ENCODE measurements at places on chromosomes 12 and 14. TPM values are rescaled to one million over a fixed set of nuclear protein-coding genes. Genes with fewer than 3 reads are reported as not detected.

The SETD3 gene
- 41.3 TPM for polyA plus RNA-seq

The PELI2 gene
- polyA plus RNA-seq, result 10.7 TPM

DNA sequence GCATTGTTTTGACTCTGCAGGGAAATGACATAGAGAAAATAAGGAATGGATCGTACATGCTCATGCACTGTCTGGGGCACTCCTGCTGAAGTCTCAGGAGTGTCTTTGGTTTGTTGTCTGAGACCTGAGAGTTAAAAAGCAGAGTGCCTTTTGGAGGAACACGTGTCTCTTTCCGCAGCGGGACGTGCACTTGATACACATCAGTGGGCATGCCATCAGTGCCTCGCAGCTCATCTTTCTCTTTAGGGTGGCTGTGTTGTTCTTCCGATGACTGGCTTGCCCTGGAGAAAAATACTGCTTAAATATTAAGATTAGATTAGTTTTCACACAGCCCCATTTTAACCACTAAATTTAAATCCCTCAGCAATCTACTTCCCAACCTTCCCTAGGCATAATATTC is 835.9 kb downstream of the DIO2 start:
- DNase-seq, result no peak

The FIGNL2 gene
- polyA plus RNA-seq, result 1.5 TPM

DNA sequence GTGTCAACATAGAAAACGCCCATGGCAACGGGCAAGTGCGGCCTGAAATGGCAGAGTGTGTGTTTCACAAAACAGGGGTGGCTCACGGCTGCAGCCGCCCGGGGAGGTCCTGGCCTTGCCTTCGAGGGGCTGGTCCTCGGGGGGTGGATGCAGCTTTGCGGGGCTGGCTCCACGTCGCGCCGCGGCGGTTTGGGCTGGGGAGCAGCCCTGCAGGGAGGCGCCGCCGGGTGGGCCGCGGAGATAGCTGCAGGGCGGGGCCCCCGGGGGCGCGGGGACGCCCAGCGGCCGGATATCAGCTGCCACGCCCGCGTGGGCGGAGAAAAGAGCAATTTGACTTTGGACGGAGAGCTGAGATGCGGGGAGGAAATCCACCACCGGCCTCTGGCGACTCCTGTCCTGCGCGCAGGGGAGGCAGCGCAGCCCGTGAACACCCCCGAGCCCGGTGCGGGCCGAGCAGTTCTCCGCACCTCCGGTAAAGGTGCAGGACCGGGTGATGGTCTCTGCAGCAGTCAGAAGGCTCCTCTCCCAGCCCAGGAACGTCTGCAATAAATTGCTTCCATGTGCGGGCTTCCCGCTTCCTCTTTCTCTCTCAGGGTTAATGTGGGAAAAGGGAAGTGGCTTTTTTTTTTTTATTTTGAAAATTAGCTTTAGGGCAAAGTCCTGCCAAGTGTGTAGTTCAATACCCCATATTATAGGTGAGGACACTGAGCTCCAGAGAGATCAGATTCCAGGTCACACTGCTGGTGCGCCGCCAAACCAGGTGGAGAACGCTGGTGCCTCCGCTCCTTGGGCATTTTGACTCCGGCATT is 110.5 kb downstream of the ARF6 start:
- peak; percentile 83 for DNase-seq

DNA sequence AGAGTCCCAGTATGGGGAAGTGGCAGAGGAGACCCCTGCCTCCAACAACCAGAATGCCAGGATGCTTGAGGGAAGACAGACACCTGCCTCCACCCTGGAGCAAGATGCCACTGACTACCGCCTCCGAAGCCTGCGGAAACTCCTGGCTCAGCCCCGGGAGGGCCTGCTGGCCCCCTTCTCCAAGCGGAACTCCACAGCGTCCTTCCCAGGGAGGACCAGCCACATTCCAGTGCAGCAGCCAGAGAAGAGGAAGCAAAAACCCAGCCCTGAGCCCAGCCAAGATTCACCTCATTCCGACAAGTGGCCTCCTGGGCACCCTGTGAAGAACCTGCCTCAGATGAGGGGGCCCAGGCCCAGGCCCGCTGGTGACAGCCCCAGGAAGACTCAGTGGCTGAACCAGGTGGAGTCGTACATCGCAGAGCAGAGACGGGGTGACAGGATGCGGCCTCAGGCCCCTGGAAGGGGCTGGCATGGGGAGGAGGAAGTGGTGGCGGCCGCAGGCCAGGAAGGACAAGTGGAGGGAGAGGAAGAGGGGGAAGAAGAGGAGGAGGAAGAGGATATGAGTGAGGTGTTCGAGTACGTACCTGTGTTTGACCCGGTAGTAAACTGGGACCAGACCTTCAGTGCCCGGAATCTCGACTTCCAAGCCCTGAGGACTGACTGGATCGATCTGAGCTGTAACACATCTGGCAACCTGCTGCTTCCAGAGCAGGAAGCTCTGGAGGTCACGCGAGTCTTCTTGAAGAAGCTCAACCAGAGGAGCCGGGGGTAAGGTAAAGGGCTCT is 93.7 kb downstream of the B4GALNT3 start:
- DNase-seq, result no peak

DNA sequence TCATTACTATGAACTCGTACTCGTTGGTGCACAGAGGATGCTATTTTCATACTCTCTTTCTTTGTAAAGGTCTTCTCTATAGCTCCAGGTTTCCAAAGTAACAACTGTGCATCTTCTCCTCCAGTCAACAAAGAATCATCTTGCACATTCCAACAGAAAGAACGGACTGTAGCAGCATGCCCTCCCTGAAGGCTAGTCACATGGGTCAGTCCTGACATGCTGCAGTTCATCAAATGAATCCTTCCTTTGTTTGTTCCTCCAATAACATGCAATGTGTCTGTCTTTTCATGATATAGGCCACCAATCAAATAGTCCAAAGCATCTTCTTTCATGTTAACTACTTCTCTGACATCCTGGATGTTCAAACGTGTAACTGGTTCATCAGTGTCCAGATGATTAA is 42.9 kb downstream of the WDR89 start:
- no peak for DNase-seq

DNA sequence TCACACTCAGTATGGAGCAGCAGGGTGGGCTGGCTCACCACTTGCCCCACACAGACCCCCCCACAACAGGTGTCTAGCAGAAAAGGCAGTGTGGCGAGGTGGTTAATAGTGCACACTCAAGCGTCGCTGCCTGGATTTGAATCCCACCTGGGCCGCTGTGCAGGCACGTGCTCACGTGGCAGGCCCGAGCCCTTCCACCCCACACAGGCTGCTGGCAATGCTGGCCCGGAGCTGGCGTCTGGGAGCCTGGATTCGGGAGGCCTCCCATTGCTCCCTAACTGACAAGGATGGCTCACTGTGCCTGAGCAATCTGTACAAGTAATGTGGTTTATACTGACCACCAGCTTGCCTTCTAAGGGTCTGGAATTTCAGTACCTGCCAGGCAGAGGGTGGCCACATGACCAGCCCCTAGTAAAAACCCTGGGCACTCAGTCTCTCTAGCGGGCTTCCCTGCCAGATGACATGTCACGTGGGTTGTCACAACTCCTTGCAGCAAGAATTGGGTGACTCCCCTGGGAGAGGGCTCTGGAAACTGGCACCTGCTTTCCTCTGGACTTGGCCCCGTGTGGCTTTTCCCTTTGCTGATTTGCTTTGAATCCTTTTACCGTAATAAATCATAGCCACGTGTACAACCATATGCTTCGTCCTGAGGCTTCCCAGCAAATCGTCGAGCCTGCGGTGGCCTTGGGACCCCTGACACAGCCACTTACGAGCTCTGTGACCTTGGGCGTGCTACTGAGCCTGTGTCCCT is 72.8 kb downstream of the SCARB1 start:
- DNase-seq, result no peak

GRCh38 chr12:99282086-99282485 is 365.5 kb upstream of the GARIN6 start:
- DNase-seq, result no peak

- no peak for DNase-seq
These were observed 17.4 kb upstream of the PRB2 start for GRCh38 chr12:11412731-11413130.

DNA sequence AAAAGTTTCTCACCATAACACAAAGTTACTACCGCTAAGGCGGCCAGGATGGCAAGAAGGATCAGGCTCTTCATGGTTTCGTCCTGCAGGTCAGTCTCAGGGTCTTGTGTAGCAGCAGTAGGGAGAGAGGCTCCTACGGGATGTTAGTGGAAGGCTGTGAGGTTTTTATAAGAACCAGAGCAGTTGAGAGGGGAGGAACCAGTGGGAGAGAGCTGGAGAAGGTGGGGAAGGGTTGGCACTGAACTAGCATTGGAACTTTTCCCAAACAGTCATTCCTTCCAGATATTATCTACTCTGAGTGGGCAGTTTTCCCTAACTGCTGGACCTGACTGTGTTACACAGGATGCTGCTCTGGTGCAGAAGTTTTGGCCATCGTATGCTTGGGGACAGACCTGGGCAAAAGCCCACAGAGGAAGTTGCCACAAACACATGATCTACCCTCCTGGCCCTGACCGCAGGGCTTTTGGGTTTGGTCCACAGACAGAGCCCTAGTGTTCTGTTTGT is at the start of gene MGP:
TSS of gene MGP (minus strand) at position 137 of the 504 bp plus-strand sequence. CDS start at position 74, 63 bp downstream.
- no peak for DNase-seq

The JDP2 gene
- 24.3 TPM for polyA plus RNA-seq

GRCh38 chr12:93299262-93299846 is 78.4 kb upstream of the NUDT4 start:
- no peak for DNase-seq

- DNase-seq, result peak; percentile 6
These were observed 258.7 kb downstream of the FLRT2 start for GRCh38 chr14:85788470-85789233.

GRCh38 chr12:130196827-130197226 is 34.6 kb downstream of the FZD10 start:
- no peak for DNase-seq
